ENCODE measurements at places on chromosomes 6 and 20. TPM values are rescaled to one million over a fixed set of nuclear protein-coding genes. Genes with fewer than 3 reads are reported as not detected.

DNA sequence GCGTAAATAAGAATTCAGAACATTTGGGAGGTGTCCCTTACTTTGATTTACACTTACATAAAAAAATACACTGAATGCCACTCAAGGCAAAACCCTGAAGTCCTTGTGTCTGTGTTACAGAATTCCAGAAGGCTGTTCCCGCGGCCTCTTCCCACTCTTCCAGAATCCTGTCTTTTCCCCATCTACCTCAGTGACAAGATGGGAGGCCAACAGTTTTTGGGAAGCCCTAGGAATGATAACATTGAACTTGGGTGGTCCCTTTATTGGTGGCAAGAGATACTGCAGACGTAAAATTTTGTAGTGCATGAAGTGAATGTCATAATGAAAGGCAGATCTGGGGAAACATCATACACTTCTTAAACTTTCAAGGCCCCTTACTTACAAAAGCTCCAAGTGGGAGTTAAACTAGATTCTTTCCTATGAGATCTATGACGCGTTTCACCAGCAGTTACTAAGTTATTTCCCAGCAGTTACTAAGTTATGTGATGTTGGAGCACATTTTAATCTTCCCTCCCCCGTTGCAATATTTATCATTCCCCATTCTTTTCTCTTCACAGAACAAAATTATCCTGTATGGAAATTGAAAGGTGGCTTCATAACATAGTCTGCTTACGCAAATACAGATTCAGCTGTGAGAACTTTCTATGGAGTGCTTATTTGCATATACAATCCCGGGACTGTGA is 79.5 kb downstream of the BCAS1 start:
- no peak for DNase-seq

DNA sequence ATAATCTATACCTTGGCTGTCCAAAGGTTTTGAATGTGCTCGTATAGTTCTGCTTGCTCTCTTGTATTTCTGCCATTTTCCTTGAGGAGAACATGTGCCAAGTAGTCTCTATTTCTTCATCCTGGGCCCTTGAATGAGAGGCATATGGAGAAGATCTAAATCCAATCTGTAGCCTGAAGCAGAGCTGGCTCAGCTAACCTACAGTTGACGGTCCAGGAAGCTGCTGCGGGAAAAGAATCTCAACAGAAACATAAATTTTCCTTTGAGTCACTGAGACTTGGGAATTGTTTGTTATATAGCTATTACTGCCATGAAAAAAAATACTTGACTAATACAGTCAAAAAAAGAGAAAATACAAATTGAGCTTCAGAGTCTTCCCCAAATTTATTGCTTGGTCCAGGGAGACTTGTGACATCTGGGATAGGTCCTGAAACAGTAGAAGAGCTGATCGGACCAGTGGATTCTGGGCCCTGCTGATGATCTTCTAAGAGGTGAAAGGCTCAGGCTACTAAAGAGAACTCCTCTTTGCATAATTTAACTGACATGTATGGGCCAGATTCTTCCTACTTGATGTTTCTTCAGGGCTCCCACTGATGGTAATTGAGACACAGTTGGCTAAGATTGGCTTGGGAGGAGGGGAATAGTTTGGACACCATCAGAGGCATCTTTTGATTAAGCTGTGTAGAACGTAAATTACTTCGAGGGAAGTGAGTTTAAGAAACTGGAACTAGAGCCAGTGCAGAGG is 29.9 kb upstream of the PLCB4 start:
- no peak for DNase-seq

GRCh38 chr6:30570740-30571074 is 535 bp upstream of the ABCF1 start:
- no peak for DNase-seq

DNA sequence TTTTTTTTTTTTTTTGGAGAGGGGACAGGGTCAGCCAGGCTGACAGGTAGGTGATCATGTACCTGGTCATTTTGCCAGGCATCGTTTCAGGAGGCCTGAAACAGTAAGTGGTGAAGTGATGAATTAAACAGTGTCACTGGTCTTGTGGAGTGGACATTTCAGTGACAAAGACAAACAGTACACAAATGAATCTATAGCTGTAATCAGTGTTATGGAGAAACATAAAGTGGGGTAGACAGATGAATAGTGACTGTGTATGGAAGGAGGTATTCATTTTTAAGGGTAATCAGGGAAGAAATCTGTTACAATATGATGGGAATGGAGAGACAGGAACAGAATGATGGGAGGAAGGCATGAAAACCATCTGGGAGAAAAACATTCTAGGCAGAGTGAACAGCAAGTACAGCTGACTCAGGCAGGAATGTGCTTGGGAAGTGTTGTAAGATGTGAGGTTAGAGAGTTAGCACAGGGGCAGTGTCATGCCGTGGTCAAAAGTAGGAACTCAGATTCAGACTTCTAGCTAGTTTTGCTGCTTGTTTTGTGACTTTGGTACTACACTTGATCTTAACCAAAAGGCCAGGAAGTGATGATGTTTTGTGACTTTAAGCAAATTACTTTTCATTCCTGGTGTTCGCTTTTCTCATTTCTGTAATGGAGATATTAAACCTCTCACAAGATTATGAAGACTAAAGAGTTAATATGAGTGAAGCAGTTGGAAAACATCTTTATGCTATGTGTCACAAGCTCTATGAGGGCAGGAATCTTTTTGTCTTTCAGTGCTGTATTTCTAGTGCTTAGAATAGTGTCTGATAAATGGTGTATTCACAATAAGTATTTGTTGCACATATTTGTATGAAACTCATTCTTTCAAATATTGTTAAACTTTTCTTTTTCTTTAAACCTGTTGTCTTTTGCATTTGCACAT is 43.4 kb downstream of the QKI start:
- peak; percentile 4 for DNase-seq

The MEI4 gene
- not detected for total RNA-seq

The MYO6 gene
- 6.4 TPM for total RNA-seq

The FAM209A gene
- not detected for total RNA-seq
